ENCODE measurements at places on chromosomes 6 and 20. TPM values are rescaled to one million over a fixed set of nuclear protein-coding genes. Genes with fewer than 3 reads are reported as not detected.

- no peaks in the 10 kb centered on the region for H3K36me3 ChIP-seq
- no peak for DNase-seq
- H3K27me3 ChIP-seq, result peaks cover 18% of the 10 kb centered on the region
- peaks cover 16% of the 10 kb centered on the region for H3K4me1 ChIP-seq
- no peak overlapping the region for H3K27ac ChIP-seq
Measured at GRCh38 chr20:51696304-51697071, 71.7 kb downstream of the ATP9A start.

DNA sequence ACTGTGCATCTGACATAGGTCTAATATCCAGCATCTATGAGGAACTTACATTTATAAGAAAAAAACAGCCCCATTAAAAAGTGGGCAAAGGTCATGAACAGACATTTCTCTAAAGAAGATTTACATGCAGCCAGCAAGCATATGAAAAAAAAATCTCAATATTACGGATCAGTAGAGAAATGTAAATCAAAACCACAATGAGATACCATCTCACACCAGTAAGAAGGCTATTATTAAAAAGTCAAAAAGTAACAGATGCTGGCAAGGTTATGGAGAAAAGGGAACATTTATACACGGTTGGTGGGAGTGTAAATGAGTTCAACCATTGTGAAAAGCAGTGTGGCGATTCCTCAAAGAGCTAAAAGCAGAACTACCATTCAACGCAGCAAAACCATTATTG lies 13.1 kb downstream of the METTL24 start:
- H3K36me3 ChIP-seq, result no peaks in the 10 kb centered on the region
- DNase-seq, result no peak
- no peak overlapping the region for H3K4me3 ChIP-seq
- no peaks in the 10 kb centered on the region for H3K27me3 ChIP-seq
- H3K4me1 ChIP-seq, result peaks cover 6% of the 10 kb centered on the region

- H3K36me3 ChIP-seq, result no peaks in the 10 kb centered on the region
- DNase-seq, result no peak
- peaks cover 82% of the 10 kb centered on the region for H3K4me1 ChIP-seq
- H3K27me3 ChIP-seq, result no peaks in the 10 kb centered on the region
- no peak overlapping the region for H3K27ac ChIP-seq
Measured at GRCh38 chr20:47561180-47561579, 59.5 kb downstream of the NCOA3 start.

Gene COL21A1
- total RNA-seq, result not detected

Gene SPO11
- not detected for total RNA-seq

- no peaks in the 10 kb centered on the region for H3K4me1 ChIP-seq
- no peak overlapping the region for H3K4me3 ChIP-seq
- H3K27me3 ChIP-seq, result no peaks in the 10 kb centered on the region
- no peak overlapping the region for H3K27ac ChIP-seq
- H3K36me3 ChIP-seq, result no peaks in the 10 kb centered on the region
- no peak for DNase-seq
Measured at GRCh38 chr20:4065391-4065844, 50.1 kb upstream of the RNF24 start.

GRCh38 chr6:96532399-96532798 lies 10.8 kb downstream of the UFL1 start:
- DNase-seq, result no peak
- no peaks in the 10 kb centered on the region for H3K27me3 ChIP-seq
- H3K36me3 ChIP-seq, result peaks cover 39% of the 10 kb centered on the region
- H3K4me3 ChIP-seq, result no peak overlapping the region

GRCh38 chr6:28490205-28490890 lies 25.2 kb downstream of the GPX6 start:
- no peaks in the 10 kb centered on the region for H3K36me3 ChIP-seq
- H3K4me3 ChIP-seq, result peak overlapping the region; percentile 83
- H3K27me3 ChIP-seq, result peaks cover 59% of the 10 kb centered on the region
- H3K27ac ChIP-seq, result peak overlapping the region; percentile 95
- peak; percentile 6 for DNase-seq
- peaks cover 27% of the 10 kb centered on the region for H3K4me1 ChIP-seq

DNA sequence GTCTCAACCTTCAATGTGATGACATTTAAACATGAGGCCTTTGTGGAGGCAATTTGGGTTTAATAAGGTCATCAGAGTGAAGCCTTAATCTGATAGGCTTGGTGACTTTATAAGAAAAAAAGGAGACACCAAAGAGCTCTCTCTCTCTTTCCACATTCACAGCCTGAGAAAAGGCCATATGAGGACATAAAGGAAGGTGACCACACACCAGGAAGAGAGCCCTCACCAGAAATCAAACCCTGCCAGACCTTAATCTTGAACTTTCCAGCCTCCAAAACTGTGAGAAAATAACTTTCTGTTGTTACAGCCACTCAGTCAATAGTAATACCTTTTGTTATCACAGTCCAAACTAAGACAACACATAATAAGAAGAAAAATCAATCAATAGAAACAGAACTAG lies 47.7 kb downstream of the COL12A1 start:
- peaks cover 24% of the 10 kb centered on the region for H3K27me3 ChIP-seq
- no peak overlapping the region for H3K27ac ChIP-seq
- no peaks in the 10 kb centered on the region for H3K36me3 ChIP-seq
- DNase-seq, result no peak

DNA sequence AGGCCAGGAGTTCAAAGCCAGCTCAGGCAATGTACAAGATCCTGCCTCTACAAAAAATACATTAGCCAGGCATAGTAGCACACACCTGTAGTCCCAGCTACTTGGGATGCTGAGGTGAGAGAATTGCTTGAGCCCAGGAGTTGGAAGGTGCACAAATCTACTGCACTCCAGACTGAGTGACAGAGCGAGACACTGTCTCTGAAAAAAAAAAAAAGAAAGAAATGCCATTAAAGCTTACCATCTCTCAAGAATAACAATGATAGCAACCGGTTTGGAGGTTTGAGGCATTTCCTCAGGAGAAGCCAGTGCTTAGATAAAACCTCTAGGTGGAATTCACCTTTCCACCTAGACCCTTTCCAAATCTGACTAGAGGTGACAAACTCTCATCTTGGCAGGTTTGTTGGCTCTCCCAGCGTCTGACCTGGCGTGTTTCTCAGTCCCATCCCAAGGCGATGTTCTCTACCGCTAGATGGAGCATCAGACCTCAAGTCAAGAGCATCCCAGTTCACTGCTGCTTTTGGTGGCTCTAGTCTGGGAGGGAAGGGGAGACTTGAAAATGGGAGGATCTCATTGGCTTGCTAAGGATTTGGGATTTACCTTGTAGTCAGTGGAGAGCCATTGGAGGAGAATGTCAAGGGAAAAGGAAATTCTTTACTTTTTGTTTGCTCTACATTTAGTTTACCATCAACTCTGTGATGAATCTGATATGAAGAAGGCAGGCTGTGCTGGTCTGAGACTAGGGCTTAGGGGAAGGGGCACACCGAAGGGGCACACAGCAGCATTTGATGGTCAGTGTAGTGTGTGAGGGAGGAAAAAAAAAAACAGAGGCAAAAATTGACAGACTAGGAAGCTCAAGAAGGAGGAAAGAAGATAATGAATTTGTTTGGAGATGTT lies 67.9 kb downstream of the NCOA7 start:
- H3K36me3 ChIP-seq, result peaks cover 34% of the 10 kb centered on the region
- no peaks in the 10 kb centered on the region for H3K27me3 ChIP-seq
- H3K4me3 ChIP-seq, result no peak overlapping the region
- peaks cover 3% of the 10 kb centered on the region for H3K4me1 ChIP-seq

- no peak overlapping the region for H3K27ac ChIP-seq
- peaks cover 8% of the 10 kb centered on the region for H3K36me3 ChIP-seq
- no peak overlapping the region for H3K4me3 ChIP-seq
- DNase-seq, result no peak
- no peaks in the 10 kb centered on the region for H3K27me3 ChIP-seq
- peaks cover 65% of the 10 kb centered on the region for H3K4me1 ChIP-seq
Measured at GRCh38 chr6:118546164-118546879, 1.8 kb upstream of the PLN start.

Gene OPRM1
- total RNA-seq, result not detected

Gene LRRC1
- 2.5 TPM for total RNA-seq

DNA sequence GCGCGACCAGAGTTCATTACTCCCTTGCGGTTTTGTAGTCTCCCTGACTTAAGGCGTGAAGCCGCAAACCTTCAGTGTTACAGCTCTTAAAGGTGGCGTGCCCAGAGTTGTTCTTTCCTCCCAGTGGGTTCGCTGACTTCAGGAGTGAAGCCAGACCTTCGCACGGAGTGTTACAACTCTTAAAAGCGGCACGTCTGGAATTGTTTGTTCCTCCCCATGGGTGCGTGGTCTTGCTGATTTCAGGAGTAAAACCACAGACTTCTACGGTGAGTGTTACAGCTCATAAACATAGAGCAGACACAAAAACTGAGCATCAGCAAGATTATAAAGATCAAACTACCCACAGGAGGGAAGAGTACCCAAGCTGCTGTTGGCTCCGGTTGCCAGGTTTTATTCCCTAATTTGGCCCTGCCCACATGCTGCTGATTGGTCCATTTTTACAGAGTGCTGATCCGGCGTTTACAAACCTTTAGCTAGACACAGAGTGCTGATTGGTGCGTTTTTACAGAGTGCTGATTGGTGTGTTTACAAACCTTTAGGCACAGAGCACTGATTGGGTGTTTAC lies 10.4 kb downstream of the TMEM14C start:
- no peaks in the 10 kb centered on the region for H3K27me3 ChIP-seq
- DNase-seq, result no peak
- no peak overlapping the region for H3K4me3 ChIP-seq
- peaks cover 9% of the 10 kb centered on the region for H3K4me1 ChIP-seq

DNA sequence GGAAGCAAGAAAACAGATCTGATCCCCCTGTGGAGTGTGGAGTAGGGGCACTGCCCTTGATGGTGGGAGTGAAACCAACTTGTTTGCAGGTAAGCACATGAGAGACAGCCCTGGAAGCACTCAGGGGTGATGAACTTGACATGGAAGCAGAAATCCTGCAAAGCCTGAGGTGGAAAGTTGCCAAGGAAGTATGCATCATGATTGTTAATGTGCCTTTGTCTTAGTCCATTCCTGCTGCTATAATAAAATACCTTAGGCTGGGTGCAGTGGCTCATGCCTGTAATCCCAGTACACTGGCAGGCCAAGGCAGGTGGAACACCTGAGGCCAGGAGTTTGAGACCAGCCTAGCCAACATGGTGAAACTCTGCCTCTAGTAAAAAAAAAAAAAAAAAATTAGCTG lies 40.2 kb upstream of the IFNGR1 start:
- H3K27ac ChIP-seq, result no peak overlapping the region
- H3K4me1 ChIP-seq, result peaks cover 6% of the 10 kb centered on the region
- H3K36me3 ChIP-seq, result no peaks in the 10 kb centered on the region
- peaks cover 7% of the 10 kb centered on the region for H3K27me3 ChIP-seq

DNA sequence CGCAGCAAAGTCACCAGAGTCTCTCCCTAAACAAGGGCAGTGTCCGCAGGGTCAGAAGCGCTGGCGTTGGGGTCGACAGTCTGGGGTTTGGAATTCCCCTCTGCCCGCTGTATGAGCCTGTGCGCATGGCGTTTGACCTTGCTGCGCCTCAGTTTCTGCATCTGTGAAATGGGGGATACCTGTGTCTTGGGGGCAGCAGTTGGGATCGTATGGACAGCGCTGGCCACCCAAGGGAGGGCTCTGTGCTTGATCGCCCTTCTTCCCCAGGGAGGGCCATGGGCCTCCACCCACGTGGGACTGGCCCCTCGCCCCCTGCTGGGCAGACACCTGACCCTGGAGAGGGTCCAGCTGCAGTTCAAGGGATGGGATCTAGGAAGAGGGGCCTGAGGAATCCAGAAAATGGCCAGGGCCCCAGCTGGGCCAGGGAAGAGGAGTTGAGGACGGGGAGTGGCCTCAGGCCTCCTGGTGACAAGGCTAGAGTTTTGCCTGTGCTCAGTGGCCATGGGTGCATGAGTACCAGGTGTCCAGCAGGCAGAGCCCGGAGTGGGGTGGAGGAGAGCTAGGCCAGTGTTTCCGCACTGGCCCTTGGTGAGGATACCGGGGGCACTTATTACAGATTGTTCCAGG lies 26.4 kb upstream of the PHACTR3 start:
- no peak overlapping the region for H3K27ac ChIP-seq
- H3K4me3 ChIP-seq, result no peak overlapping the region
- peaks cover 2% of the 10 kb centered on the region for H3K4me1 ChIP-seq
- H3K27me3 ChIP-seq, result peaks cover 35% of the 10 kb centered on the region
- H3K36me3 ChIP-seq, result no peaks in the 10 kb centered on the region

Gene NR2E1
- total RNA-seq, result not detected

GRCh38 chr20:20459726-20460125 lies 91.8 kb downstream of the INSM1 start:
- H3K27me3 ChIP-seq, result no peaks in the 10 kb centered on the region
- H3K36me3 ChIP-seq, result peaks cover 20% of the 10 kb centered on the region
- DNase-seq, result no peak
- no peak overlapping the region for H3K4me3 ChIP-seq
- H3K4me1 ChIP-seq, result peaks cover 2% of the 10 kb centered on the region

Gene VNN1
- not detected for total RNA-seq

Gene ZNF335
- total RNA-seq, result 56.2 TPM

- no peak overlapping the region for H3K4me3 ChIP-seq
- H3K27ac ChIP-seq, result no peak overlapping the region
- no peak for DNase-seq
- H3K36me3 ChIP-seq, result peaks cover 5% of the 10 kb centered on the region
- no peaks in the 10 kb centered on the region for H3K27me3 ChIP-seq
Measured at GRCh38 chr6:21937466-21937865, 343.9 kb downstream of the SOX4 start.

DNA sequence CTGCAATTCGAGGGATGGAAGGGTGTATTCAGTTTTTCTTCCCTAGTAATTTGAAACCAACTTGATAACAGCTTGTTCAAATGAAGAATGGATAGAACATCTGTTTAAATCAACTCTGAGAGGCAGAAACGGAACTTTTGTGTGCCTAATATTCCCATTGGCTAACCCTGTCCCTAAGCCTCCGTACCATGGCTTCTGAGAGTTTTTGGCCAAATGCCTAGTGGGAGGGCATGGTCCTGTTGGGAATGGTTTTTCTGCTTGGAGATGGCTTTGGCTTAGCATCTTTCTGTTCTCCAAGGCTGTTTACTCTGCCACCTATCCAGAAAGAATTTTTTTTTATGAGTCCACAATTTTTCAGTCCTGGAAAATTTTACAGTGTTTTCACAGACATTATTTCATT lies 126.7 kb upstream of the MLIP start:
- DNase-seq, result no peak
- H3K27ac ChIP-seq, result no peak overlapping the region
- H3K4me1 ChIP-seq, result no peaks in the 10 kb centered on the region
- peaks cover 9% of the 10 kb centered on the region for H3K27me3 ChIP-seq
- H3K36me3 ChIP-seq, result no peaks in the 10 kb centered on the region

Gene ARMC2
- total RNA-seq, result 9.4 TPM

Gene JAG1
- not detected for total RNA-seq

- peak overlapping the region; percentile 59 for H3K4me3 ChIP-seq
- peak; percentile 62 for DNase-seq
- peaks cover 15% of the 10 kb centered on the region for H3K27me3 ChIP-seq
- H3K36me3 ChIP-seq, result no peaks in the 10 kb centered on the region
Measured at GRCh38 chr6:170516783-170517616, 36.1 kb downstream of the PSMB1 start.

GRCh38 chr6:106448000-106448426 lies 87.5 kb downstream of the CRYBG1 start:
- peak overlapping the region; percentile 56 for H3K4me3 ChIP-seq
- peak overlapping the region; percentile 74 for H3K27ac ChIP-seq
- peaks cover 14% of the 10 kb centered on the region for H3K4me1 ChIP-seq
- H3K36me3 ChIP-seq, result no peaks in the 10 kb centered on the region
- peak; percentile 12 for DNase-seq
